ENCODE measurements at places on chromosomes 1 and 21.
A peak's percentile ranks its signal among the peaks of the same experiment; 100 is the strongest.

DNA sequence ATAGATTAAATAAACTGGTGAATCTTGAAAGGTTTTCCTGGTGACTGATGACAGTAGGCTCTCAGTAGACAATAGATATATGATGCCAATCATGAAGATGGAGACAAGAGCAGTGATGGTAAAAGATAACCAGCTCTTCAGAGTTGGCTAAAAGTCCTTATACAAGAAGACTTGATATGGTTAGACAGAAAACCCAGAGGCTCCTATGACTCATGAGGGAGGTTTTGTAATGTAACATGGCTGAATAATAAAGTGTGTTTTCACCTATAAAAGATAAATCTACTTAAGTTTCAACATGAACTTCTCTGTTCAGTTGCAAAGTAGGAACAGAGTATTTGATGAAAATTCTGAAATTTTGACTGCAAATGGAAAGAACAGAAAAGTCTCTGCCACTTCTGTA lies 12.7 kb upstream of the CRNN start:
- no peak for DNase-seq

GRCh38 chr21:19987671-19988070 lies 1010.5 kb upstream of the NCAM2 start:
- no peak for DNase-seq

GRCh38 chr21:36127250-36127904 lies 7.5 kb upstream of the CBR3 start:
- DNase-seq: no peak

DNA sequence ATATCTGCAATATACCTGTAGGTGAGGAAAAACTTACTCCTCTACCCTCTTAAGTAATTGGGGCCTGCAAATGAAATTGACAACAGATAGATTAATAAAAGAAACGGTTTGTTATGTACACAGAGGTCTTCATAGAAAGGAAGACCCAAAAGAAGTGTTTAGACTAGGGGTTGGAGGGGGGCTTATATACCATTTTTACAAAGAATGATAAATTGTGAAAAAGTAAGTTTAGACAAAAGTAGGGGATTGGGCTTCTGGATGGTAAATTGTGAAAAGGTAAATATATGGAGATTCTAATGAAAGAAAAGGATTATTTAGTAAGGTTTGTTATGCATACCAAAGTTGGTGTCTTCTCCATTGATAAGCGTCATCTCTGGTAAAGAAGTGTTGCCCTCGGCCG lies 73.2 kb upstream of the KIAA1614 start:
- DNase-seq: no peak

- no peak for DNase-seq
These were observed 30.6 kb upstream of the LYPD8 start for GRCh38 chr1:248786156-248786555.

DNA sequence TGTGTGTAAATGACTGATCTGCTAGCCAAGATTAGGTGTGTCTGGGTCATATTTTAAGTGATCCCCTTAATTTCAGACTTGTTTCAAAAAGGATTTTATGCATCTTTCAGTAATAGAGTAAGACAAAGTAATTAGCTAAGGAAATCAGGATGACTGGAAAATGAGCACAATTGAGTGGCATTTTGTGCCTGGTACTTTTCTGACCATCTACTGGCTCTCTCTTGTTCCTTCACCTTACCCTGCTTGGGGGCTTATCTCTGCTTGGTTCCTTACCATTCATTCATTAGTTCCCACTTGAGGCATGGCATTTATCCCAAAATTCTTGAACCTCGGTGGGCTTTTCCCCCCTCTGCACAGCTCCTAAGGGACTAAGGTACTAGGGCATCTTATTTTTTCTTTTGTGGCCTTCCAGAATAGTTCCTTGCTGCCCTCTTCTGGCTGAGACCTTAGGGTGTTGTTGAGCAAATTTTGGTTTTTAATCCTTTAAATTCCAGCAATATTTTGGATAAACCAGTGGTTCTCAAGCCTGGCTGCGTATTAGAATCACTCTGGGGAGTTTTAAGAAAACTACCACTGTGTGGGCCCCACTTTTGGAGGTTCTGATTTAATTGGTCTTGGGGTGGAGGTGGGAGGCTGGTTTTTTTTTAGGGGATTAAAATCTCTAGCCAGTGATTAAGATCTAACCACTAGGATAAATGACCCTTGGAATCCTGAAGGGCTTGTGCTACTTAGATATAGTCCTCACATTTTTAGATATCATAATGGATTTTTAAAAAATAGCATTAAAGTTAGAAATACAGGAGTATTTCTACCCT lies 50.8 kb downstream of the HS2ST1 start:
- DNase-seq: peak; percentile 23

DNA sequence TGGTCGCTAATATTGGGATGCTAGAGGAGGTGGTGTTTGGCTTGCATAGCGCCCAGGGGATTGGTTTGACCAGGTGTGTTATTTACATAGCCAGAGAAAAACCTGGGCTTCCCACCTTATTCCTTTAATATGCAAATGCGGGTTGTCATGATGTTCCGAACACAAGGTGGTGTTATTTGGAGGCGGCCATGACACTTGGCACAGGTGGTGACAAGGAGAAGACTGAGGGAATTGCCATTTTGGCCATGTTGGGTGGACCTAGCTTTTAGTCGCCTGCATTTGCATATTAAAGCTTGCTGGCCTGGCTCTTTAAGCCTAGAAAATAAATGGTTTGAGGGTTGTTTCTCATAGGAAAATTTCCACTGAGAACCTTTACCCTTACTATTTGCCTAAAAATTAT lies 490.5 kb downstream of the SIPA1L2 start:
- DNase-seq: no peak

DNA sequence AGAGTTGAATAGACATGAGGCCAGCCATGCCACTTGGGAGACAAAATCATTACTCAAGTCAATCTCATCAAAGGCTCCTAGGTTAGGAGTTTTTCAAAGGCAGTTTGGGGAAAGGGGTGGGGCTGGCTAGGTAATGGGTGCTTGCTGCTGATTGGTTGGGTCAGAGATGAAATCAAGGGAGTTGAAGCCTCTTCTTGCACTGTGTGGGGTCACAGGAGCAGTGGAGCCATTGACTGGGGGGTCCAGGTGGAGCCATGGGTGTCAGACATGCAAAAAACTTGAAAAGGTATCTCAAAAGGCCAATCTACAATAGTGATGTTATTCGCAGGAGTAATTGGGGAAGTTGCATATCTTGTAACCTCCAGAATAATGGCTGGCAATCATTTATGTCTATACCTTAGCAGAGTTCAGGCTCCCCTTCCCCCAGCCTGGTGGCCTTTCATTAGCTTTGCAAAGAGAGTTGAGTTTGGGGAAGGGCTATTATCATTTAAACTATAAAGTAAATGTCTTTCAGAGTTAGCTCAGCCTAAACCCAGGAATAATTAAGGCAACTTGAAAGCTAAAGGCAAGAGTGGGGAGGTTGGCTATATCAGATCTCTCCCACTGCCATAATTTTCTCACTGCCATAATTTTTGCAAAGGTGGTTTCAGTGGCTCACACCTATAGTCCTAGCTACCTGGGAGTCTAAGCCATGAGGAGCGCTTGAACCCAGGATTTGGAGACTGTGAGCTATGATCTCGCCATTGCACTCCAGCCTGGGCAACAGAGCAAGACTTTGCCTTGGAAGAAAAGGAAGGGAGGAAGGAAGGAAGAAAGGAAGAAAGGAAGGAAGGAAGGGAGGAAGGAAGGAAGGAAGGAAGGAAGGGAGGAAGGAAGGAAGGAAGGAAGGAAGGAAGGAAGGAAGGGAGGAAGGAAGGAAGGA lies 7.8 kb upstream of the PINK1 start:
- DNase-seq: no peak

- DNase-seq: no peak
These were observed 18.5 kb downstream of the TP73 start for GRCh38 chr1:3670823-3671265.

GRCh38 chr1:231084353-231084752 lies 44.3 kb upstream of the FAM89A start:
- DNase-seq: no peak

- DNase-seq: no peak
These were observed 10.7 kb downstream of the IVL start for GRCh38 chr1:152919071-152919470.

DNA sequence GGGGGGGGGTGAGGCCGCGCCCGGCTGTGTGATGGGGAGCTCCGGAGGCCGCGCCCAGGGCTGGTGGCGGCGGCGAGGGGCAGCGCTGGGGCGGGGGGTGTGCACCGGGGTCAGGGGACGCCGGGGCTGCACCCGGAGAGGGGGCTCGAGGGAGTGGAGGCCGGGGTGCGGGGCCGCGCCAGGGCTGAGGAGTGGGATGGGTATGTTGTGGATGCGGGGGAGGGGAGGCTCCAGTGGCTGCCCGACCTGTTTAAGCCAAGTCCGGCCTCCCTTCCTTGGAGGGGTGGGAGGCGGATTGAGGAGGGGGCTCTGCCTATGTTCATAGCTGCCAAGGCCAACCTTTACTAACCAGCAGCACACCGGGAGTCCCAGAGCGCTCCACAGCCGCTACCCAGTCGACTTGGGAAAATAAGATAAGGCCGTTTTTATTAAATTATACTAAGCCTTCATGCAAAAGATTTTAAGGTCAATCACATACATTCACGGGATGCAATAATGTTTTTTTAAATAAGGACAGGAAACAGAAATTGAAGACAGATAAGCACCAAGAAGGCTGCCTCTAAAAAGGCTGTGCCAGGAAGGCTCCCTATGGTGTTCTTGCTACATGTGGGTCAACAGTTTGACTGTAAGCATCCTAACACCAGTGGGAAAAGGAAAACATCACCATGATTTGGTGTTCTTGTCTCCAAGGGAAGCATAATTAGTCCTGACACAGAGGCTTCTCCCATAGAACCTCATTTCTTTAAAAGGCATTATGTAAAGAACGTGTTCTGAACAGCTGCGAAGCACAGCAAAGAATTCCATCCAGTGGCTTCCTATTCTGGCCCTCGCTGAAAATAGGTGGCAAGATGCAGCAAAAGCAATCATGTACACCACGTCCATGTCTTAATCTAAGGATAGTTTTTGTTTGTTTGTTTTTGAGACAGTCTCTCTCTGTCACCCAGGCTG lies 626 bp upstream of the HLCS start:
- DNase-seq: no peak

DNA sequence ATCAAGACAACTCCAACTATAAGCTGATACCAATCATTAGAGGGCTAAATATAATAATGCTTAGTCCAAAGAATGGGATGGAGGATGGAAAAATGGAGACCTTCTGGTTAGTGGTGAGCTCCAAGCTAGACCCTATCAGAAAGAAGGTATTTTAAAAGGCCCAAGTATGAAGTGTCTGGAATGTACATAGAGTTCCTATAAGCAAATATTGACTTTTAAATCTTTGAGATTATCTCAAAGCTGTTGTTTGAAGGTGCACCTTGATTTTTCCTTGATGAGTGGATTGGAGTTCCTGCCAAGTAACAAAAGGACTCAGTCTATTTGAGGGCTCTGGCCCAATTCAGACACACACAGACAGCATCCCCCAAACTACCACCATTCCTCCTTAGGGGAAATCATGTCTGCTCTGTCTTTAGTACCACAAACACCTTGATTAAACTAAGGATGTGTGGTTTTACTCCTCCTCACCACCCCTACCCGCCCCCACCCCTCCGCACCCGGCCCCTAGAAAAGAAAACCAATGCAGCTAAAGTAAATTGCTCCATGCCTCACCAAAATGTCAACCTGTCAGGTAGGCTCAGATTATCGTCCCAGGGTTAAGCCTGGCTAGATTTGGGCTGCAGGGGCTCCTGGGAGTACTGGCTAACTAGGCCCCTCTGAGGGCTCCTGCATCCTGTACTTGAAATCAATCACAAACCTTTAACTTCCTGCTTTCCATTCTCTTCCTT lies 59.4 kb downstream of the CDC7 start:
- DNase-seq: peak; percentile 39

- no peak for DNase-seq
These were observed 59.7 kb downstream of the NTPCR start for GRCh38 chr1:233010146-233010545.

GRCh38 chr1:78006521-78006920 lies 1.8 kb downstream of the DNAJB4 start:
- no peak for DNase-seq

DNA sequence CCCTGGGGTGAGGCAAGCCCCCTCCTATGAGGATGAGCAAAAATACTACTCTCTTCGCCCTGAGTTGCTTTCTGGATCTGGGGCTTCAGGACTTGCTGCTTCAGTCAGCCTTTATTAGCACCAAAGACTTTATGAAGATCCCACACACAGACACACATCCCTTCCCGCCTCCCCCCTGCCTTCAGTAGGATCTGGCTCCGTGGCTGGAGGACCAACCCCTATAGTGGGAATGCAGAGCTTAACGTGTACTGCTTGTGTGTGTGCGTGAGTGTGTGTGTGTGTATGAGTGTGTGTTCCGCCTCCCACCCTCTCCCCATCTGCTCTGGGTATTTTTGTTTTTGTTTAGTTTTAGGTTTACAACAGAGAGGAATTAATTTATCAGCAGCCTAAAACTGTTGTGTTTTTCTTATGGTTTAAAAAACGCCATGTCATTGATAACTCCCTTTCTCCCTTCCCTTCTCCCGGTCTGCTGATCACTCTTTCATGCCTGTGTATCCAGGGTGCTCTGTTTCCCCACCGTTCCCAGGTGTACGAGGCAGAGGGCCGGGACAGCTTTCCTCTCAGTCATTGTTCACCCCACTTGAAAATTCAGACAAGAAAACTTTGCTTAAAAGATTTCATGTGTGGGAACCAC lies 27.5 kb upstream of the ZFP69B start:
- DNase-seq: no peak

- no peak for DNase-seq
These were observed 31.8 kb upstream of the MYBPHL start for GRCh38 chr1:109338608-109339007.

GRCh38 chr1:25435397-25436108 lies 4.9 kb downstream of the MACO1 start:
- no peak for DNase-seq

DNA sequence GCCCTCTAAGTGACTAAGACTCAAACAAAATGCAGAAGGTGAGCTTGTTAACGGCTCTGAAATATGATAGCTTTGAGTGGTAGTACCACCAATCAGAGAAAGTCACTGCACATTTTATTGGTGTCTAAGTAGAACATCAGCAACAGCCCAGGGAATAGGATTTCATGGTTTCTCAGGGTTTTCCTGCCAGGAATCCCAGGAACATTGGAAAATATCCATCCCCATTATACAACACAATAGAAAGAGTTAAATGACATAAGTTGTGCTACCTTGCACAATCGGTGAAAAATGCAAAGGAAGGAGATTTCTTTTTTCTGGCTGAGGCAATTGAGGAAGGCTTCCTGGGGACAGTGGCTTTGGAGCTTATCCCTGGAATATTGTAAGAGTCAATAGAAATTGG lies 283.1 kb downstream of the HLX start:
- no peak for DNase-seq

DNA sequence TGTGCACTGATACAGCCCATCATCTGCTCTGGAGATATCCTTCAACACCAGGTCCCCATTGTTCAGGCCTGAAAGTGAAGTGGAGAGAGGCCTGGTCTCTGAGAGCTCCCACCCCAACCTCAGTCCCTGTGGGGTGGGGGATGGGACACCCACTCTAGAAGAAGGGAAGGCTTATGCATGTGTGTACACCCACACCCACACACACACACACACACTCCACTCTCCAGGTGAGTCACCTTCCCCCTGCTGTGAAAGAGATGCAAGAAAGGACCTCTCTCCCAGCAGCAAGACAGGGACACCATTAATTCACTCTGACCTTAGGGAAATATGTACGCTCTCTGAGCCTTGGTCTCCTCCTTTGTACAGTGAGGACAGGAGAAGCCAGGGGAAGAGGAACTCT lies 5.9 kb downstream of the VSIG8 start:
- DNase-seq: no peak

Measured in activated naive CD4-positive, alpha-beta T cell treated with anti-CD3 and anti-CD28 coated beads, Interleukin-2, amount 10 ng/mL, durations not matched to agents 7 days and 5 days (primary cell).